ENCODE measurements at places on chromosomes 5 and 9.

DNA sequence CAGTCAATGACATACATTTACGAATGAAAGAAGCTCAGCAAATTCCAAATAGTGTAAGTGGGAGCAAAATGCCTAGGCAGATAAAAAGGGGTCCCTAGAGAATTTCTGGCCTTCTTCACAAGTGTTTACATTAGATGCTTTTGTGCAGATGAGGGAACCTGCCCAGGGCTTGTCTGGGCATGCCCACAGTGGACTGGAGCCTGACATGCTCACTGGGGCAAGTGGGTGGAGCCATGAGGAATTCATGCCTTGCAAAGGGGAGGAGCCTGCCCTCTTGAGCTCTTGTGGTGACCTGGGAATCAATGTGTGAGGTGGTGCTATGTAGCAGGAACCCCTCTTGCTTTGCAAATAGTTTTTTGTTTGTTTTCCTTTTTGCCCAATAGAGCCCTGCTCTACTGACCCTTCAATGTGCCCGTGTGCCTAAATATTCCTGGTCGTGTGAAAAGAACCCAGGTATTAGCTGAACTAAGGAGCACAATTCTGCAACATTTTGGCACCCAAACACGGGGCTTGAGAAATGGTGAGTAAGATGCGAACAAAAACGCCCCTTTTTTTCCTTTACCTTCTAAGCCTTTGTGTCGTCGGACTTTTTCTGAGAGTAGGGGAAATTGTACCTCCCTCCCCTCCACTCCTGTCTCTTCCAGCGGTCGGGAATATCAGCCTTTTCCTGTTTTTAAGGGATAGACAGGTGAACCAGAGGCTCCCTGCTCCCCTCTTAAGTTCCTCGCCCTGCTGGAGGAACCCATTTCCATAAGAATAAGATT lies 433.8 kb upstream of the CDH9 start:
- DNase-seq = no peak

DNA sequence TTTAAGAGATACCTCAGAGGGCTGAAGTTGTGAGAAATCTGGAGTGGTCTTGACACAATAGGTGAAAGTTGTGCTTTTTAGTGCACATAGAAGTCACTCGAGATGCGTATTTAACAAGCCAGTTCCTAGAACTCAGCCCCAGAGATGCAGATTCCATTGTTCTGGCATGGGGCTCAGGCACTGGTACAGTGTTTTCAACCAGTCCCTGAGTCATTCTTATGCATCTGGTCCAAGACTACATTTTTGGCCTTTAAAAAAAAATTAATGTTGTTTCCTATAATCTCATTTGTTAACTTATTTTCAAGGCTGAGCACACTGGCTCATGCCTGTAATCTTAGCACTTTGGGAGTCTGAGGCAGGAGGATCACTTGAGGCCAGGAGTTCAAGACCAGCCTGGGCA lies 29.6 kb downstream of the PTTG1 start:
- DNase-seq = no peak

DNA sequence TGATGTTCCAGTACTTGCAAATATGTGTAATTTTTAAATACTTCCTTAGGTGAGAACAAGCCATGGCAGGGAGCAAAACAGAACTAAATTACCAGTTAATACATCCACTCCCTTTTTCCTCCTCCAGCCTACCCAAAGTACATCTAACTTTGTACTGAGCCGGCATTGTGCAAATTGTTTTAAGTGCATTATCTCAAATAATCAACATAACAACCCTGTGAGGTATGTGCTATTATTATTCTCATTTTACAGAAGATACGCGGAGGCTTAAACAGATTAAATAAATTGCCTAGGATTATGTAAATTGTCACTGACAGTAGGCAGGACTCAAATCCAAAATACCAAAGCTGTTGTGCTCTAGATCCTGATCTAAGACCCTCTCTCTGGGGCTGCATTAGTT lies 55.5 kb upstream of the KLF4 start:
- DNase-seq = no peak

GRCh38 chr9:948497-948896 lies 28.0 kb upstream of the DMRT3 start:
- DNase-seq = peak; percentile 62

DNA sequence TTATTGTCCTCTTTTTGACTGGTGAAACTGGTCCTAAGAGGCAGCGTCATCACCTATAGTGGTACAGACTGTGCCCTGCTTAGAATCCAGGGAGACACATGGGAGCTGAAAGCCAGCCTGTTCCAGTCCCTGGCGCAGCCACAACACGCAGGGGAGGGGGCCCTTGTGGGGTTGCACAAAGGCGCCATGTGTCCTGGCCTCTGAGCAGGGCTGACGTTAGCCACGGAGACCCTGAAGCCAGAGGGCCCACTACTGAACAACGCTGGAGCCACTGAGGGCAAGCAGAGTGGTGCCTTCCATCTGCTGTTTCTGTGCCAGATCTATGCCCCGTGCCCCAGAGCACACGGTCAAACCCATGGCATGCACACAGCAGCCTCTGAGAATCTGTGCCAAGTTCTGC lies 147.3 kb downstream of the ACTL7B start:
- no peak for DNase-seq

DNA sequence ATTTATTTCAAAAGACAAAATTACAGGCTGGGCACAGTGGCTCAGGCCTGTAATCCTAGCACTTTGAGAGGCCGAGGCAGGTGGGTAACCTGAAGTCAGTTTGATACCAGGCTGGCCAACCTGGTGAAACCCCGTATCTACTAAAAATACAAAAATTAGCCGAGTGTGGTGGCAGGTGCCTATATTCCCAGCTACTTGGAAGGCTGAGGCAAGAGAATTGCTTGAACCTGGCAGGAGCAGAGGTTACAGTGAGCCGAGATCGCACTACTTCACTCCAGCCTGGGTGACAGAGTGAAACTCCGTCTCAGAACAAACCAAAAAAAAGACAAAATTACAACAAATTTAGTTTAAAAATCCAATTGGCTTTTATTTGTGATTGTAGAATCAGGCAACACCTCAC lies 14.3 kb upstream of the SLC30A5 start:
- no peak for DNase-seq

DNA sequence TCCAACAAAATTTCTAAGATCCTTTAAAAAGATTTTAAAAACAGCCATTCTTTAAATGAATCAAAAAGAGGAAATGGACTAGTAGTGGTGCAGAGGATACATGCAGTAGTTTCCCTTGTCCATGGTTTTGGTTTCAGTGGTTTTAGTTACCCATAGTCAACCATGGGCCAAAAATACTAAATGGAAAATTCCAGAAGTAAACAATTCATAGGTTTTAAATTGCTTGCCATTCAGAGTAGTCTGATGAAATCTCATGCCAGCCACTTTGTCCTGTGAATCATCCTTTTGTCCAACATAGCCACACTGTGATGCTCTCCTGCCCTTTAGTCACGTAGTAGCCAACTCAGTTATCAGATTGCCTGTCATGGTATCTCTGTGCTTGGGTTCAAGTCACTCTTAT lies 286.1 kb downstream of the ANXA1 start:
- no peak for DNase-seq

DNA sequence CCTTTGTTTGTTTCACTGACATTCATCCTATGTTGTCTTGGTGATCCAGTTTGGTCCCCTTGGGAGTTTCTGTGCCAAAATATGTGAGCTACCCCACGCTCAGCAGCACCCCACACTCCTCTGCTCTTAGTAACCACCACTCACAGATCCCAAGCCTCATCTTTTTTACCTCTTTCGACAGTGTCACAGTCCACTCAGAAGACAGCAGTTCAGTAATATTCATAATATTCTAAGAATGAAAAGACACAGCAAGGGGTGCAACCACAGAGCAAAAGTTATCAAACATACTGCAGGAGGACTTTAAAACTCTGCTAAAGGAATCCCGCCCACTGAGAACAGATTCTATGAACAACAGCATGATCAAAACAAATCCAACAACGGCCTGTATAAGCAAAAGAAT lies 28.2 kb downstream of the RNF130 start:
- DNase-seq = no peak

Data from esophagus muscularis mucosa (tissue), 4 donors.